ENCODE measurements at places on chromosomes 13 and 19.

DNA sequence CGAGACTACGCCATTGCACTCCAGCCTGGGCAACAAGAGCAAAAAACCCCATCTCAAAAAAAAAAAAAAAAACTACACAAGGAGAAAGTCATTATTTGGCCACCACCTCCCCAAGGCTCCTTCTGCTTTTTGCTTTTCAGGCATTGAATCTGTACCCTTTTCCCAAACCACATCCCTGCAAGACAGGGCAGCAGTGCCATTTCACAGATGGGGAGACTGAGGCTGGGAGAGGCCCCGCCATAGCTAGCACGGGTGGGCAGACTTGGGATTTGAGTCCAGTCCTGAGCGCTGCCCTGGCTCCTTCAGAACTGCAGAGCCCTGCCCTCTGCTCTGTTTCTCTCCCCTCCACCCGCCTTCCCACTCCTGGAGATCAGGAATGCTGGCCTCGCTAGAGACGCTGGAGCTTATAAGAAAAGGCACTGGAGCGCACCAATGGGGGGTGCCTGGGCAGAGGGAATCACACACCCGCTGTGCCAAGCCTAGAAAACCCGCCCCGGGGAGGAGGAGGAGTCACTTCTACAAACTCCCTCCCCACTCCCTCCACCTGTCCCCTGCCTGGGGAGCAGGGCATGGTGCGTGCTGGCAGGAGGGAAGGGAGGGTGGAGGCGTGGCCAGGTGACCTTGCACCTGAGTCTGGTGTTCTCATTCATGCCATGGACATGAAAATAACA, 17.6 kb downstream of the TJP3 start:
- no peak for DNase-seq

- DNase-seq: no peak
These were observed 531.1 kb downstream of the DCT start for GRCh38 chr13:93948162-93948922.

DNA sequence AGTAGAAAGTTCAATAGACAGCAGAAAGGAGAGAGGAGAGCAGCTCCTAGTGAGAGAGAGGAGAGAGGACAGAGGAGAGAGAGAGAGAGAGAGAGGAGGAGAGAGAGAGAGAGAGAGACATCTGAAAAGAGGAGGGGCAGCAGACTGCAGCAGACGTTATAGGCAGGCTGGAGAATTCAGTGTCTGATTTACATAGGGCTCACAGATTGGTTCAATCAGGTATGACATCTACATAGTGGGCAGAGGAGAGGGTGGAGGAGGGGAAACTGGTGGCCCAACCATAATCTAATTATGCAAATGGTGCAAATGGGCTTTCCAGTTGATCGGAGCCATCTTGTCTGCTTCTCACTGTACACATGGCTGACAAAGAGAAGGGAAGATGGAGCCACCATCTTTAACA, 221.3 kb upstream of the TRPC4 start:
- no peak for DNase-seq

DNA sequence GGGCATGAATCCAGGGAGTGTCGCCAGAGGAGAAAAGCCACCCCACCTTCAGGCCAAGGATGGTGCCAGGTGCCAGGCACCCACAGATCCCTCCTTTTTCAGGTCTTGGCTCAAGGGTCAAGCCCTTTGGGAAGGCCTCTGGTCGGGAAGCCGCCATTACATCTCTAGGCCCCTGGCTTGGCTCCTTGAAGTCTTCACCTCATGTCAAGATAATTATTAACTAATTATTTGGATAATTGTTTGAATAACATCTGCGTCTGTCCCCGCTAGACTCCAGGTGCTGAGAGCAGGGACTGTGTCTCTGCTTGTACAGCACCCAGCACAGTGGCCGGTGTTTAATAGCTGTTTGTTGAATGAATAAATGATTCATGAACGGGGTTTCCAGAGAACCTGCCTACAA, 1.2 kb downstream of the KLK13 start:
- no peak for DNase-seq

GRCh38 chr13:79405501-79405830, 589 bp downstream of the RBM26 start:
- no peak for DNase-seq

- peak; percentile 60 for DNase-seq
These were observed 36.4 kb downstream of the CRYL1 start for GRCh38 chr13:20489185-20489820.

- DNase-seq: no peak
These were observed 7.0 kb upstream of the ZNF550 start for GRCh38 chr19:57566396-57567265.

GRCh38 chr19:1001538-1002166, 1.4 kb downstream of the GRIN3B start:
- DNase-seq: peak; percentile 70

- no peak for DNase-seq
These were observed 507 bp upstream of the SWSAP1 start for GRCh38 chr19:11373885-11374432.

DNA sequence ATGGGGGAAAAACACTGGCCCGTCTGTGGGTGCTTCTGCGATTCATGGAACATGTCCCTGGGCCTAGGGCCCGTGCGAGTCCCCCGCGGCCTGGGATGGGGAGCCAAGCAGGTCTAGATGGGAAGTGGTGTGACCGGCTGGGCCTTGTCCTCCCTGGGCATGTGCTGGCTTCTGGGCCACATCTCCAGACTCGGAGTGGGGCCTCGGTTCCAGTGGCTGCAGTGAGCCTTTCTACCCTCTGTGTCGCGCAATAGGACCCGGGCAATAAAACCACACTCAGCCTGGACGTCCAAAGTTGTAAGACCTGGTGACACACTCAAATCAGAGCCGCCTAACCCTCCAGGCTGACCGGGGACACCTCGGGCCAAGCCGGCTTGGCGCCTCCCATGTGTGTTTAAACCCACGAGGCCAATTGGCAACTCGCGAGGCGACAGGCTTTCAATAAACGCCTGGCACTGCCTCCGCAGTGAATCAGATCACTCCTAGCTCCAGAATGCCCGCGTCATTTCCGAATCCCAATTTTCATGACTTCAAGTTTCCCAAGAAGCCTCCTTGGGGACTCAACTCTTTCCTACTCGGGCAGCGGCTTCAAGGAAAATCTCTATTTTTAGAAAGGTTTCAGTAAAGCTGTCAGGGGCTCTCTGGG, 57.3 kb downstream of the KLF2 start:
- DNase-seq: no peak

DNA sequence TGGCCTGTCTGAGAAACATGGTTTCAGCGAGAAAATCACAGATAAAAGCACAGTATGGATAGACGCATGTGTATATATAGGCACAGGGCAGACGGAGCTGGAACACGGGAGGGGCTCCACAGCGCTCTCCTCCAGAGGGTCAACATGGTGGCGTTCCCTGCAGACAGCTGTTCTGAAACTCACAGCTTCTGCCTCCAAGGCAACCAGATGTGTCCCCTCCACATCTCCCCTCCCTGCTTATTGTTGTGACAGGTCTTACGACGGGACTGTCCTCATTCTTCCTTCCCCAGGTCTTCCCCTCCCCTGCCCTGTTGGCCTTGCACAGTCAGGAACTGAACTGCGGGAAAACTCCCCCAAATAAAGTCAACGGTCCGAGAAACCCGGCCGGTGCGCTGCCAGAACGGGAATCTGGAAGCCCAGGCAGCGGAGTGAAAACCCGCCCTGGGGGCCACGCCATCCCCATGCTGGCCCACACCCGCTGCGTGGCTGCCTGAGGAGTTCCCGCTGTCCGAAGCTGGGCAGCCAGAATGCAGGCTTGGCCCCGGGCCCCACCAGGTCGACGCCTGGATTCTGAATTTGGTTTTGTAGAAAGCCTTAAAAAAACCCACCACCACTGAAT, 2.6 kb upstream of the TIMM13 start:
- no peak for DNase-seq

DNA sequence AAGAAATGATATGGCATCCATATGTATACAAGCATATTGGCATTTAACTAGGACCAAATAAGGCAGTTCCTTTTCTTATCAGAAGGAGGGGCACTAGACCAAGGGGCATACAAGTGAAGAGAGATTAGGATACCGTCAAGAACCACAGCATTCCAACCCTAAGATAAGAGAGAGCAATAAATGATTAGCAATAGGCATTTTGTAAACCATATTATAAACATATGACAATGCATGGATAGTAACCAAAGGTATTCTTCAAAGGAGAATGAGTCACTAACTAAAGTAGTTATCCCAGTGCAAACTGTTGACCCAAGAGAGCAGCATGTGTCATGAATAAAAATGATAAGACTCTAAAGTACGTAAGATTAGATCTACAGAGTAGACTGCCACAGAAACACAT, 500.9 kb upstream of the HTR2A start:
- DNase-seq: no peak

DNA sequence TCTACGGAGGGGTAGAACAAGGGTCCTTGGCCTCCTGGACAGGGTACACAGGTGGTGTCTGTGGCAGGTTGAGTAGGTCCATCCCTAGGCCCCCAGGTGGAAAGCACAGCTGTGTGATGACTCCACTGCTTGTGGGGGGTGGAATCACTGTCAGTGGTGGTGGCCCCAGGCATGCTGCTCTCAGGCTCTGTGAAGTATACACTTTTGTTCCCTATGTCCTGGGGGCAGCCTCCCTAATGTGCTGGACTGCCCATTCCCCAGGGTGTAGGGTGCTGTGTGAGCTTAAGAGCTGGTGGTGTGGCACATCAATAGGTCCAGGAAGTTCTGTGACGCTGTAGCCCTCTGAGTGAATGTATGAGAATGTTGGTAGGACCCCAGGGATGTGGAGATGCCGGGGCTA, 197.2 kb upstream of the SLC10A2 start:
- no peak for DNase-seq

GRCh38 chr19:703651-704446, 4.9 kb upstream of the PALM start:
- DNase-seq: peak; percentile 66

DNA sequence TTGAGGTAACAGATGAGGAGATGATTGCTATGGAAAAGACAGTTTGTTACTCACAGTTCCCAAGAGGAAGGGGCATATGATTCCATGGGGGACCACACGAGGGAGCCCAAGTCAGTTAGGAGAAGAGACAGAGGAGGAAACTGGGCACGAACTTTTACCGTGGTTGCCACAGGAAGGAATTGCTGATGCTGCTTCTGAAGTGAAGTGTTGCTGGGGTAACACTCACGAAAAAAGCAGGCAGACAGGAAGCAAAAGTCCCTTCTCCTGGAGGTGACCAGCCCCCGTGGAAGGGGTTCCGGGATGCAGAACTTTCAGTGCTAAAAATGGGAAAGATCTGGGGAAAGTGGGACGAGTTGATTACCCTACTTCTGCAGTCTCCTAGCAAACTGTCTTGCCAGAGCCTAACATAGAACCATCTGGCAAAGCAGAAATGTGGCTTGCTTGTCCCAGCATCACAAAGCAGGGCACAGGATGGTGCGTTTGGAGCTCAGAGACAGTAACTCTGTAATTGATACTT, 35.4 kb upstream of the MAP3K10 start:
- DNase-seq: no peak

DNA sequence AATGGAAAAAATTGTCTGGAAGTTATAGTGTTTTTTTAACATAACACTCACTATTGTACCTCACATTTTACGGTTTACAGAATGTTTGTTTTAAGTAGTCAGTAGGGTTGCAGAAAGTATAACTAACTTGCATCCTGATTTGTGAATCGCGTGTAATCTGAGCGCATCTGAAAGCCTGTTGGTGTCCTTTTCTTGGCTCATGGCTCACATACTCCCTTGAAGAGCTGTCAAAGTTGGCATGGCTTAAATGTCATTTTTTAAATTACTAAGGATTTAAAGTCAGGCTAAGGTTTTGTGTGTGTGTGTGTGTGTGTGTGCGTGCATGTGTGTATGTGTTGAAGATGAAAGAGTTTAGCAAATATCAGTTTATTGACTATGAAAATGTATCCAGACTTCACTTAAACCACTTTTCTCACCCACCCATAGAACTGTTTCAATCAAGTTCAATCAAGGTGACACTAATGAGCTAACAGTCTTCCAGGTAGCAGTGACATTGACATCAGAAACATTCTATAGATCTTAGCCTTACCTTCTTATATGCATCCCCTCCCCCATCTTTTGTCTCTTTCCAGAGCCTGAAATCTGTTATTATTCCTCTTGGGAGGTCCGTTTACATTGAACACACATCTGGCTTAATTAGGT, 480.4 kb upstream of the SGCG start:
- DNase-seq: no peak

GRCh38 chr19:3387645-3388589, 21.5 kb downstream of the NFIC start:
- no peak for DNase-seq

DNA sequence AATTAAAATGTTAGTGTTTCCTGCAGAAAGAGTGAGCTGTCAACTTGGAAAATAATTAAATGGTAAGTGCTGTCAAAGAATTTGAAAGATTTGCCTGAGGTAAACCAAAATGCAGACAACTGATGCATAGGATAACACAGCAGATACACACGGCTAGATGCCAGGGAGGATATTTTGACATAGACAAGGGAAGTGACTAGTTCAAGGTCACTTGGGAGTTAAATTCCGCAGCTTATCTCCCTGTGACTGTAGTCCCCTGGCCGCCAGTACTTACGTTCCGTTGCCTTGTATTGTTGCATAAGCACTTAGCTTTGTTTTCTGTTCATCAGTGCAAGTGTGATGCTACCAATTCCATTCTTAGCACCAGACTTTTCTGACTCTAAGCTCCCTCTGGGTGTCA, 247.3 kb upstream of the MAB21L1 start:
- no peak for DNase-seq

DNA sequence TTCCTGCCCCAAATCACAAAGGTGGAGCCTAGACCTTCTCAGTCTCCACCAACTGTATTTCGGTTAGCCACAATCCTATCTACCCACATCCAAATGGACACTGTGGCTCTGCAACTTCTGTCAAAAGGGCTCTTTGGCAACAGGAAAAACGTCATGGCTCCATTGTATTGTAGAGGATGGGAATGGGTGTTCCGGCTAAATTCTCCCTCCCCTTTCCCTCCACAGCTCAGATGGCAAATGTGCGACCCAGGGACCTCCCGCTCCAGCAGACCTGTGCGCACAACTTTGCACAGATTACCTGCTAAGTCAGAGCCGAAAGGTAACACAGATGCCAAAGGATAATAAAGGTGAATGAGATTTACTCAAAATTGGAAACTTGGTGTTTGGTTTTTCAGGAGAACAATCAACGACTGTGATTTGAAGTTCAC, 968 bp upstream of the KL start:
- DNase-seq: no peak

DNA sequence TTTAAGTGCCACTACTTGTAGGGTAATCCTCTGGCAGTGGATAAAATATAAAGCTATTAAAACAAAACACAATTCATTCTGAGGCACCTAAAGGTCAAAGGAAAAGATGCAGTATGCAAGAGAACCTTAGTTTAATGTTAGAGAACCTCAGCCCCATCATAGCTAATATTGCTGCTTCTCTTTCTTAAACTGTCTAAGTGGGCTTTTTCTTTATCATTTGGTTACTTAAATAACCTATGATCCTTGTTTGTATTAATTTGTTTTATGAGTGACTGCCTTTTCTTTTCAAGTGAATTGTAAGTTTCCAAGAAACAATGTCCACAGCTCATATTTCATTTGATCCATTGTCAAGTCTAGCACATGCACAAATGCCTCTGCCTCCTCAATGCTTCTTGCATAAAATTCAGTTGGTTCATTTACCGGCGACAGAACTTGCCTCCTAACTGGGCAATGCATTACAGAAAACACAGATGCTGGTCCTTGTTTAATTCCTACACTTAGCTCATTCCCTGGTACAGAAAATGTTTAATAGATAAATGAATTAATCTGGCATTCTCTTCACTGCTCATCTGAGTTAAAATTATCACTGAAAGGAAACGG, 1049.8 kb downstream of the OLFM4 start:
- no peak for DNase-seq
